ENCODE measurements at places on chromosomes 12 and 14.

- DNase-seq, result no peak
Observed at GRCh38 chr12:22312336-22312735, 22.2 kb downstream of the ST8SIA1 start.

DNA sequence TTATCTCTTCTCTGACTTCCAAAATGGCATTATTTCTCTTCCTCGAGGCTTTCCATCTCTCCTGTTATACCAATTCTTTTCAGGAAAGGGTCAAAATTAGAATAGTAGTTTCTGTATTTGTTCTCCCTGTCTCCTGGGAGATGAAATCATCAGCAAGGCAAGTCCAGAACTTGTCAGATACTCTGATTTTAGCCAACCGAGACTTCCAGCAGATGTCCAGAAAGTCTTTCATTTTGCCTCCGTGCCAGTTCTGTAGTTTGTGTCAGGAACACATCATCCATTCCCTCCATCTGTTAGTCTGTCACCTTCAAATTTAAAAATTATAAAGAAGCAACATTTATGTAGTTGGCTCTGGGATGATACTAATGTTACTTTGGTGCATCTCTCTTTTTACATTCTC, 275.7 kb downstream of the CCDC59 start:
- no peak for DNase-seq

DNA sequence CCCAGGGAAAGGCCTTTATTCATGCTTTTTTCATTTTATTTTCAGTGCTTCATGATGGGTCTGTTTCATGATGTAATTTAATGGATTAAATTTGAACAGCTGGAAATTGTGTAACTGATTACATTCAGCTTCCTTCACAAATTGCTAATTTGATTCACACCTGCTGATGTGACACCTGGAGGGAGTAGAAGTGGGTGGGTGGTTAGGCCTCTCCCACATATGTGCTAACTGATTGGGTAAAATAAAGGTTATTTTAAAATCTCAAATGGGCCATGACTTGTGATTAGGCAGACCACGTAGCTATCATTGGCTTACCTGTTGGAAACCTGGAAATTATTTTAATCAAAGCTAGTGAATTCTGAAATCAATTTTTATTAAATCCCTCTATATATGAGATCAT, 142.1 kb downstream of the GXYLT1 start:
- no peak for DNase-seq

DNA sequence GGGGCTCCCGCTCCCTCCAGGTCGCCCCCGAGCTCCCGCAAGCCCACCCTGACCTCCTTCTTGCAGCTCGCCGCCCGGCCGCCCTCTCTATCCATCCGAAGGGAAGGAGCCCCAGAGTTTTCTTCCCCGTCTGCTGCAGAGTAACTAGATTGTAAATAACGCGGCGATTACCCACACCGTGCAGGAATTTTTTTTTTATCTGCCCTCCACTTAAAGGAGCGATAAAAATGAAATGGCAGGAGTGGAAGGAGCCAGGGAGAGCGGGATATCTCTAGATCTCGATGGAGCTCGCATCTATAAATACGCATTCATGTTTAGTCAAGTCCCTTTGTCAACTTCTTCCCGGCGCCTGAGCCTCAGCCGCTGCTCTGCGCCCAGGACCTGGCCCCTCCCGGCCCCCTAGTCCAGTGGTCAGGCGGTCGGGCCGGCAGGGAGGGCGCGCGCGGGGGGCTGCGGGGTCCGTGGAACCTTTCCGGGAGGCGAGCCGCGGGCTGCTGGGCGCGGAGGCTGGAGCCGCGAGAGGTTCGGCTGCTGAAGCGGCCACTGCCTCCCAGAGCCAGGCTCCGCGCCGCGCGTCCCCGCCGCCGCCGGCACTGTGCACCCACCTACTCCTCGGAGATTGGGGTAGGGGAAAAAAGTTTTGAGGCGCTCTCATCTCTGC, 386.0 kb downstream of the BCAT1 start:
- no peak for DNase-seq

DNA sequence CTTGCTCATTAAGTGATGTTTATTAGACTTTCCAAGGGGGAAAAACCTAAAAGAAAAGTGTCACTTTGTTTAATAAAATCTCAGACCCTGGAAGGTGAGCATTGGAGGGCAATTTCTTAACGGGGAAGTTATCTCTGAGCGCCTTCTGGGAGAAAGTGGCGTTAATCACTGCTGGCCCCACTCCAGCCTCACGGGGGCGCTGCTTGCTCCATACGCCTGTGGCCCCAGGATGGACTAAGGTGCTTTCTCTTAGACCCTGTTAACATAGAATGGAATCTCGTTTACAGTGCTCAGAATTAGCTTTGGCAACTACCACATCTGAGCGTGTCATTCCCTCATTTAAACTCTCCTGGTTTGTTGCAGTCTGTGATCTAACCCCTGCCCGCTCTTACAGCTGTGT, 16.4 kb upstream of the PRIMA1 start:
- DNase-seq, result no peak

DNA sequence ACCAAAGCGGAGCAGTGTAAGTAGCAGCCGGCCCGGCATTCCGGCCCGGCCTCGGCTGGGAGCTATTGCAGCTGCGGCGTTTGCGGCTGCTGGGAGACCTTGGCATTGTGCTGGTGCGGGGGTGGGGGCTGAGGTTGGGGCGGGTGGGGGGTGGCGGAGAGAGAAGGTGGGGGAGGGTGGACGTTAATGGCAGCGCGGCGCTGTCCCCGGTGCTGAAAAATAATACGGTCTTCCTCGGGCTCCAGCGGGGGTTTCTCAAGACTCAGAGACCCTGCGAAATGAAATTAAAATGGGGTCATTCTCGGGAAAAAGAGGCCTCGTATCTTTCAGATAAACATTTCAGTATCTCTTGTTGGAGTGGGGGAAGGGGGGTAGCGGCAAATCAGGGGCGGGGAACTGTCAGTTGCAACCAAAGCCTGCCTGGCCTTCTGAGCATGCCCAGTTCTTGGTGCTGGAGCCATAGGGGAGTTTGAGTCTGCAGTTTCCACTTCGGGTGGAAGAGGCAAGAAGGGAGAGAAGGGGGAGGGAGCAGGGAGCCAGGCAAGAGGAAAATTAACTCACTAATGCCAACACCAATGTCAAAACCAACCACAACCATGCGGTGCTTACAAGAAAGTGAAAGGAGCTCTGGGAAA, 414 bp downstream of the UNC79 start:
- no peak for DNase-seq

- DNase-seq, result no peak
Observed at GRCh38 chr12:52217223-52217622, 15.8 kb upstream of the KRT7 start.

- DNase-seq, result no peak
Observed at GRCh38 chr12:39188689-39189088, 254.2 kb downstream of the KIF21A start.

- DNase-seq, result no peak
Observed at GRCh38 chr12:68001486-68002466, 12.5 kb downstream of the IFNG-AS1 start.

Measured in stimulated activated CD4-positive, alpha-beta T cell treated with anti-CD3 and anti-CD28 coated beads, Interleukin-4, amount 100 ng/mL, for 1 hour (primary cell).